ENCODE measurements at places on chromosomes 16 and 17. TPM values are rescaled to one million over a fixed set of nuclear protein-coding genes. Genes with fewer than 3 reads are reported as not detected.

DNA sequence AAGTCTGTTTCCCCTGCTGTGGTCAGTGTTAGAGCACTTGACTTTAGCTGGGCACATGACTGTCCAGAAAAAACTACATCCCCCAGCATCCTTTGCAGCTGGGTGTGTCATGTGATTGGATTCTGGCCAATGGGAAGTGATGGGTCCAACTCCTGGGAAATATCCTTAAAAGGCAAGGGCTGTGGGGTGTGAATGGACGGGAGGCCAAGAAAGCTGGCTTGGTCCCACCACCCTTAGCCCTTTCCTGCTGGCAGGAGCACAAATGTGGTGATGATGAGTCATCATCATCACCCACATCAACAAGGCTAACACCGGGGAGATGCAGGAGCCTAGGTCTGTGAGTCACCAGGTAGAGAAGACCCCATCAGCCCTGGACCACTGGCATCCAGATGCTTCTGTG lies 341.7 kb downstream of the C16orf95 start:
- no peak for DNase-seq

GRCh38 chr17:6517062-6517461 lies 39.3 kb downstream of the PITPNM3 start:
- no peak for DNase-seq

- no peak for DNase-seq
These were observed 903.8 kb upstream of the RBFOX1 start for GRCh38 chr16:6428861-6429260.

DNA sequence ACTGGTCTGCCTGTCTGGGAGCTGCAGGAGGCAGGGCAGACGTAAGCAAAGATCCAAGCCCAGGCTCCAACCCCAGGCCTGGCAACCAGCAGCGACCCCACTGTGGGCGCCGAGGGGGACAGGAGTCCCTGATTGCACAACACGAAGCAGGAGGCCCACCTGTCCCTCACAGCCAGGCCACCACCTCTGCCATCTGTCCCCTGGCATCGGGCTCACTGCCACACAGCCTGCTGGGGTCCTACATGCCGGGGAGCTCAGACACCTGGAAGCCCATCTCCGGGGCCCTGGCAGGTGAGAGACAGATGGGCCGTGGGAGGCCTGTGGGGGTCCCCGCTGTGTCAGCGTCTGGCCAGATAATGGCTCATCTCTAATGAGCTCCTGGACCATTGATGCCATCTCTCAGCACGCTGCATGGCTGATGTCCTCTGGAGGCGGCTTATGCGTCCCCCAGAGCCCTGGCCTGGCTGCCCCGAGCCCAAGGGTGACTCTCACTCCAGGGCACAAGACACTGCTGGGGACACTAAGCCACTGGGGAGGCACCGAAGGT lies 11.3 kb upstream of the RASD1 start:
- DNase-seq, result no peak

DNA sequence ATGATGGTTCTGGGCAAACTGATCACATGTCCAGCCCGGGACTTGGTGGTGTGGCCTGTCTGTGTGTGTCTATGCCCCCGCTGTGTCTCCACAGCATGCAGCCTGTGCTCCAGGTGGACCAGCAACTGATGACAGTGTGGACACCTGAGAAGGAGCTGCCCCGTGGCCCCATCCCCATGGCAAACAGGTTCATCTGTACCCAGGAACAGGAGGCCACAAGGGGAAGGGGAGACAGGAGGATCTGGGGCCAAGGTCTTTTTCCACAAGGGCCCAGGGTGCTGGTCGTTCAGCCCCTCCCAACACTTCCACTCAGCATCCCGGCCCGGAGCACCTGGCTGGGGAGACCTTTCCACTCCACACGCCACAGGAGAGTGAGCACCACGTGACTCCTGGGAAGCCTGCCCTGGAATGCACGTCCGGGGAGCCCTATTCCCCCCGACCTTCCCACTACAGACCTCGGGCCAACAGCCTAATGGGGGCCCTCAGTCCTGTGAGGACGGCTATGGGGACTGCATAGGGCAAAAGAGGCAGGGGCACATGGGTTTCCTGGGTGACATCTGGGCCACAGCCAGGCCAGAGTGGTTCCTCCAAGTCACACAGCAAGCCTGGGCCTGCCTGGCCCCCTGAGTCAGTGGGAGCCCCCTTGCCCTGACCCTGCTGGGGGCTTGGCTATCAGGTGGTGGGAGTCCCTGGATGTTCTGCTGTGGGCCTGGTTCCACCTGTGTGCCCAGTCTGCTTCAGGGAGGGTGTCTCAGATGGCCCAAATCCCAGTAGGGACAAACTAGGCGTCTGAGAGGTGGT lies 20.8 kb upstream of the NXPH3 start:
- DNase-seq, result no peak

- DNase-seq, result no peak
These were observed 13.1 kb upstream of the PRR35 start for GRCh38 chr16:546909-547770.

Gene EMC6
- 43.8 TPM for total RNA-seq

- DNase-seq, result no peak
These were observed 22.4 kb downstream of the CEP95 start for GRCh38 chr17:64529221-64529620.

DNA sequence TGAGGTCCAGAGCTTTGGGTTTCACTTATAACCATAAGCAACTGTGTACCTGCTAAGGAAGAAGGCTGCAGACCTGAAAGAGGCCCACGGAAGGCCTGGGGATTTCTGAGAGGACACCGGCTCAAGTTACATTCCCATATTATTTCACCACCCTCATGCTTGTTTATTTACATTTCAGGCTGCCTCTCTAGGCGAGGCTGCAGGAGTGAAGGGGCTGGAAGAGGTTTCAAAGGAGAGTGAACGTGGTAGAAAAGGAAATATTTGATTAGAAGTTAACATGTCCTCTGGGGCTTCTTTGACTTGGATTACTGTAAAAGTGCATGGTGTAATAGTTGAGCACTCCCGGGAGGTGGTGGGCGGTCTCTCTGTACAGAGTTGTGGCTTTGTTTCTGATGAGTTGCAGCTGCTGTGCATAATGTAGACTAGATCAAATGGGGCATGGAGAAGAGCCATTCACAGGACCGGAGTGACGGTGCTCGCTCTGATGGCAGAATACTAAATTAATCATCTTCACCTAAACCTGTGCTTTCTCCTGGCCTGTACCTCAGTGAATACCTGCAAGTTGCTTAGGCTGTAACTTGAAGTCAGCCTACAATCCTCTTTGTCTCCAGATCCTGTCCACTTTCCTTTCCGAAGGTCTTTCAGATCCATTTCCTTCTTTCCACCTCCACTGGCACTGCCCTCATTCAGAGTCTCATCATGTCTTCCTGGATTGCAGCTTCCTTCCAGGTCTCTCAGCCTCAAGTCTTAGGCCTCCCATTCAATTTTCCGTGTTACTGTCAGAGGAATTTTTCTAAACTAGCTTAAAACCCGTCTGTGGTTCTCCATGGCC lies 1.9 kb upstream of the CPD start:
- DNase-seq, result no peak

DNA sequence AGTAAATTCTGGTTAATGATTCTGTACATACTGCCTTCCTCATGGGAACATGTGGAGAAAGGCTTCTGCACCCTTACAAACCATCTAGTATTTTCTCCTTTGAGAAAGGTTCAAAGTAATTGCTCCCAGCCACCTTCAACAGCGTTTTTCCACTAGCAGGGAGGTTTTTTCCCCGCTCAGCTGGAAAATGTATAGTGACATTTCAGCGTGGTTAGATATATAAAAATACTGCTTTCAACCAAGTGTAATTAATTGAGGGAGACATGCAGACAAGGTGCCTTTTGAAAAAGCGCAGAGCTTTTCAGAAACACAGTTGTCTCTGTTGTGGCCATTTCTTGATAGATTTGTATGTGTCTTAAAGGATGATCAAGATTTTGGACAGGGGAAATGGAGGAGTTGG lies 5.1 kb downstream of the BMERB1 start:
- DNase-seq, result no peak

GRCh38 chr16:31204871-31205666 lies 2.5 kb upstream of the PYCARD start:
- no peak for DNase-seq

Gene TBC1D3C
- total RNA-seq, result not detected

Gene GCGR
- total RNA-seq, result not detected

GRCh38 chr17:564526-565065 lies 150.0 kb downstream of the VPS53 start:
- no peak for DNase-seq

GRCh38 chr16:88831838-88832237 lies 20.1 kb upstream of the APRT start:
- no peak for DNase-seq

- no peak for DNase-seq
These were observed 251.6 kb upstream of the FOXF1 start for GRCh38 chr16:86258713-86259112.

DNA sequence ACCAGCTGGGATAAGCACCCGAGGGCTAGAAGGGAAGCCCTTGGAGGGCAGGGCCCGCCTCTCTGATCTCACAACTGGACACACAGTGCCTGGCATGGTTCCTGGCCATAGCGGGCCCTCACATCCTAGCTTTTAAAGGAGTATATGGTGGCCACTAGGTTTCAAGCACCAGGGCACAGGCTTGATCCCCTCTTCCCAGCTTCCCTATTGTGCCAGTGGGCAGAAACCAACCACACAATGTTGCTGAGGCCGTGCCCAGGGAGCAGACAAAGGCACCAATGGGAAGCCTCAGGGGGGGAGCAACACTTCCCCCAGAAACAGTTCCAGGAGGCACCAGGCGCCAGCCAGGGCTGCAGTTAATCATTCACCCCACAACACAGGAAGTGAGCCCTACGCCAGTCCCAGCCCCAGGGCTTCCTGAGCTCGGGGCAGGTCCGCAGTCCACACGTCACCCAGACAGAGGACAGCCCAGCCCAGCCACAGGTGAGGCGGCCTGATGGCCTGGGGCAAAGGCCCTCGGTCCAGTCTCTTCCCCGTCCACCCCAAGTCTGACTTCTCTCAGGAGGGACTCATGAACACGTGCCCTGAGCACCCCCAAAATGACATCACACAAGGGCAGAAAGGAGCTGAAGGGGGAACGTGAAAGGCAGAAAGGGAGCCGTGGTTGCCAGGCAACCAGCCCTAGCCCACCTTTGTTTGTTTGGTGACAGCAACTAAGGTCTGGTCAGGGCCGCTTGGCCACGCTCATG lies 12.8 kb downstream of the SMIM5 start:
- DNase-seq, result no peak

GRCh38 chr17:4665027-4665426 lies 23.5 kb upstream of the ALOX15 start:
- no peak for DNase-seq

DNA sequence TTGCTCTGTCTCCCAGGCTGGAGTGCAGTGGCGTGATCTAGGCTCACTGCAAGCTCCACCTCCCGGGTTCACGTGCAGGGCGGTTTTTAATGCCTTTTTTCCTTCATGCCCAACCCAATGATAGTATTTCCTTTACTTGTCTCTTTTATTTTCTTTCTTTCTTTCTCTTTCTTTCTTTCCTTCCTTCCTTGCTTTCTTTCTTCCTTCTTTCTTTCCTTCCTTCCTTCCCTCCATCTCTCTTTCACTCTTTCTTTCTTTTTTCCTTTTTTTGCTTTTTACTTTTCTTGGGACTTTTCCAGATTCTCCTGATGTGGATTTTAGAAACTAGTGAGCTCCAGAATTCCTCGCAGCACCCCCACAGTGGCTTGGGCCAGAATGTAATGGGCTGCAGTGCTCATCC lies 3.1 kb downstream of the MYH3 start:
- no peak for DNase-seq

Gene AANAT
- not detected for total RNA-seq

GRCh38 chr17:9294661-9295210 lies 273.4 kb downstream of the NTN1 start:
- DNase-seq, result no peak

GRCh38 chr16:25707982-25708583 lies 16.3 kb downstream of the HS3ST4 start:
- no peak for DNase-seq

DNA sequence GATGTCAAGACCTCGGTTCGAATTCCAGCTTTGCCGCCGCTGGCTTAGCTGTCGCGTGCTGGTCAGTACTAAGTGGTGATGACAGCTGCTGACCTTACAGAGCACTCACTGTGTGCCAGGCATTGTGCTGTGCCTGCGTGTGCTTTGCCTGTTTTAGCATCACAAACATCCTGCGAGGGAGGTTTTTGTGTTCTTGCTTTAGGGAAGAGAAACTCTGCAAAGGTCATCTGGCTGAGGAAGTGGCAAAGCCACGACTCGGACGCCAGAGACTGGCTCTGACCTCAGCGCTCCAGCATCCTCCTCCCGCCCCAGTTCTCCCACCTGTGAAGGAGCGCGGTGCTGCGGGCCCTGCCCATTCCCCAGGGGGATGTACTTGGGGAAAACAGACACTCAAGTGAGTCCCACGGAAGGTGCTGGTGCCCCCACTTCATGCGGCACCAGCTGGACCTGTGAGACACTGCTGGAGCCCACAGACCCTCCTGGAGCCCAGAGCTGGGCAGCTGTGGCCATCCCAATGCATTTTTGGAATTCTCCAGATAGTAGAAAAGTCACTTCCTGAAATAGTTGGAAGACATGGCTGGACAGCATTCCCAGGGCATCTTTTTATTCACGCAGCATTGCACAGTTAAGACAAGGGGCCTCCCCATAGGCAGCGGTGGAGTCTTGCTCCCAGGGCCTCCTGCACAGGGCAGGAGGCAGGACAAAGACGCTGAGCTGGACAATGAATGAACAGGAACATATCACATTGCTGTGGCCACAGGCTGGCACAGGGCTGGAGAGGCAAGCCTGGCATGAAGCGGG lies 20.0 kb upstream of the HERPUD1 start:
- no peak for DNase-seq

Gene XYLT1
- 9.0 TPM for total RNA-seq

DNA sequence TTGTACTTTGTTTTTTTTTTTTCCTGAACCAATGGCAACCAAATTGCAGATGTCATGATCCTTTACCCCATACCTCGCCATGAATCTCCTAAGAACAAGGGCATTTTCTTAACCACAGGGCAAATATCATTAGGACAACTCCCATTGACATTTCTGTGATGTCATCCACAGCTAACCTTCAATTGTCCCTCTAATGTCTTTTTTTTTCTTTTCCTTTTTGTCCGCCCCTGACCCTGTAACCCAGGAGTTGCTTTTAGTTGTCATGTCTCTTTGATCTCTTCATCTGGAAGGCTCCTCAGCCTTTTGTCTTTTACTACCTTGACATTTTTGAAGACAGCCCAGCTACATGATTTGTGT lies 410 bp upstream of the NAGPA start:
- DNase-seq, result no peak

- no peak for DNase-seq
These were observed 16.1 kb upstream of the MTSS2 start for GRCh38 chr16:70701998-70702397.
